ENCODE measurements at places on chromosomes 2 and 18.

- peak; percentile 92 for DNase-seq
Observed at GRCh38 chr2:230974096-230974913, 21.6 kb upstream of the SPATA3 start.

- peak; percentile 99 for DNase-seq
Observed at GRCh38 chr2:234240917-234241316, 190.4 kb downstream of the SPP2 start.

- no peak for DNase-seq
Observed at GRCh38 chr18:341102-341501, 73.3 kb upstream of the THOC1 start.

- DNase-seq: peak; percentile 86
Observed at GRCh38 chr2:224946895-224947294, 95.4 kb downstream of the DOCK10 start.

- DNase-seq: no peak
Observed at GRCh38 chr18:53701697-53702096, 522.8 kb downstream of the MBD2 start.

GRCh38 chr2:150228936-150229335 is 258.5 kb downstream of the RND3 start:
- no peak for DNase-seq

- no peak for DNase-seq
Observed at GRCh38 chr2:61762292-61762691, 91.6 kb downstream of the FAM161A start.

- no peak for DNase-seq
Observed at GRCh38 chr18:79621501-79621900, 58.1 kb upstream of the CTDP1 start.

- no peak for DNase-seq
Observed at GRCh38 chr2:120740375-120740764, 4.7 kb downstream of the GLI2 start.

DNA sequence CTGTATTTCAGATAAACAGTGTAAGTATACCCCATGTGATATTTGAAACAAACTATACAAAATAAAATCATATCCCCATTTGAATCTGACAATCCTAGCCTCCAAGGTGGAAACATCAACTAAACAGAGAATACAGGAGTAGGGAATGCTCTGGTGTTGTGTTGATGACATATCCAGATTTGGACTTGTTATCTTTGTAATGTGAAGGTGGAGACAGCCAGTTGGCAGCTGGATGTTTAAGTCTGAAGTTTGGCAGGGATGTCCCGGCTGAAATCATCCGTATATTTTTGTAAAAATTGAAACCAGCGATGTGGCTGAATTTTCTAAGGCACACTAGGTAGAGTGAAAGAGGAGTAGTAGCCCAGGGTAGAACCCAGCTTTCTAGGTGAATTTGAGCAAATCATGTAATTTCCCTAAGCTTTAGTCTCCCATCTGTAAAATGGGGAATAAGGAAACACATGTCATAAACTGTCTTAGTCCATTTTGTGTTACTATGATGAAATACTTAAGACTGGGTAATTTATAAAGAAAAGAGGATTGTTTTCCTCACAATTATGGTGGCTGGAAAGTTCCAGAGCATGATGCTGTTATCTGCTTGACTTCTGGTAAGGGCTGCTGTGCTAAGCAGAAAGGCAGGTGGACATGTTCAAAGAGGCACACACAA is 246.6 kb upstream of the APCDD1 start:
- no peak for DNase-seq

DNA sequence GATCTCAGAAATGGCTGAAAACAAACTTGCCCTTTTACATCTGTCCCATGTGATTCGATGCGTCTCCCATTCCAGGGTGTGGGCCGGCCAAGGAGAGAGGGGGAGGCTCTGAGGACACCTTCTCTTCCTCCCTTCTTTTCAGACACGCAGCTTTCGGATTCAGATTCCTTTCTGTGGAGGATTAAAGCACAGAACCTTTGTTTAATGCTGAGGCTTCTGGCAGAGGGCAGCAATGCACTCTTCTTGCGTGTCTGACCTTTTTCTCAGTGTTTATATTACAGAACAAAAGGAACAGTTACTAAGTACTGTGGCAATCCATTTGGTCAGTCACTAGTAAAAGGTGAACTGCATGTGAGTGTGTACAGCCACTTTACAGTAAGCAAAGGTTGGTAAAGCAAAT is 268.9 kb upstream of the CCDC68 start:
- DNase-seq: peak; percentile 82

- DNase-seq: peak; percentile 57
Observed at GRCh38 chr2:138274421-138275291, 226.9 kb upstream of the SPOPL start.

GRCh38 chr2:74857215-74857614 is 23.3 kb downstream of the HK2 start:
- no peak for DNase-seq

DNA sequence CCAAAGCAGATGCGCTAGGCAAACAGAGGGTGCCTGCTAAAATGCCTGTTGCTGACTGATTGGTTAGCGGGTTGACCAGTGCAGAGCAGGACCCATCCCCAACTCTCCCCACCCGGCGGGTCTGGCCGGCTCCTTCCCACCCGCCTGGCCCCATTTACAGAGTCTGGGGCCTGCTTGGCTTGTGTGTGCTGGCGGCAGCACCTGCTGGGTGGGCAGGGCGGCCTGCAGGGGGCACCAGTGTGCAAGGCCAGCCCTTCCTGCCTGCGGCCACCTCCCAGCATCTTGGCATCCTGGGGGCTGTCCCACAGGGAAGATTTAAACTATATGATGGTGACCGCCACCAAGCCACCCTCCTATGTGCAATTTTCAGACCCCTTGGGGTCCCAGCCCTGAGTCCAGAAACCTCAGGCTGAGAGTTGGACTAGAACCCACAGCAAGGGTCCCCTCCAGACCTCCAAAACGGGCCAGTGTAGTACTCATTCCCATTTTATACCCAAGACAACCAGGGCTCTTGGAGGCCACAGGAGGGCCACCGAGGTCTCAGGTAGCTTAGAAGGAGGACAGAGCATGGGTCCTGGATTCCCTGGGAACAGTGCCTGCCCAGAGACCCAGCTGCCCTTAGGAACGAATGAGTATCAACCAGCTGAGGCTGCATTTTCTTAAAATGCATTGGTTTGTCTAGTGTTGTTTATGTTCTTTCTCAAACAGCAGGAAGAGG is 173.6 kb downstream of the SMAD7 start:
- no peak for DNase-seq

DNA sequence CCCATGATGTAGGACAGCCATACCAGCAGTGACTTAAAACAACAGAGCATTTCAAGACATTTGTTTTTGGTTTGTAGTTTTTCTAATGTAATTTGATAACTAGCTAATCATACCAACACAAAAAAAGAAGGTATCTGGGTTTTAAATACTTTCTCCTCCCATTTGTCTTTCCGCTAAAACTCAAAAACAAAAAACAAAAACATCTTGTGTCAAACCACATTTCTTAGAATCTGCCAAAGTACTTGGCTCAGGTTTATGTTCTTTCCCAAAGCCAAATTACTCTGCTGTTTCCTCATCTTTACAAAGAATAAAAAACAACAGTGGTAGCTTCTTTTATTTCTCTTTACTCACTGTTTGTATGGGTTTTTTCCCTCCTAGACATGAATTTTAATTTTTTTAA is 71.5 kb downstream of the GREB1L start:
- no peak for DNase-seq

DNA sequence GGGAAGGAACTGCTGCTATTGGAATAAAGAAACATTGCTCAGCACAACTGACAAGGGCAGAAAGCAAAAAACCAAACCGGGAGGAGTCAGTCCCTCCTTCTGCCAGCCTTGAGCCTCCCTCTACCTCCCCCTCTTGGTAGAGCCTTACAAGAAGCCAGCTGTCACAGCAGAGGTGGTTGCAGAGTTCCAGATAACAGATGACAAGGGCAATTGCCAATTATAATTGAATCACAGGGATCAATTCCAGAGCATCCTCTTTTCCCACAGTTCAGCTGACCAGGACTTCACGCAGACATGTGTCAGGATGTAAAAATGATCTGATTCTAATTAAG is 548.2 kb upstream of the LRRTM1 start:
- DNase-seq: no peak

GRCh38 chr2:73920577-73921545 is 5.8 kb upstream of the DGUOK start:
- no peak for DNase-seq
